Ammon's horn (tissue), 1 donor: ENCODE measurements at places on chromosomes 6 and 20.

DNA sequence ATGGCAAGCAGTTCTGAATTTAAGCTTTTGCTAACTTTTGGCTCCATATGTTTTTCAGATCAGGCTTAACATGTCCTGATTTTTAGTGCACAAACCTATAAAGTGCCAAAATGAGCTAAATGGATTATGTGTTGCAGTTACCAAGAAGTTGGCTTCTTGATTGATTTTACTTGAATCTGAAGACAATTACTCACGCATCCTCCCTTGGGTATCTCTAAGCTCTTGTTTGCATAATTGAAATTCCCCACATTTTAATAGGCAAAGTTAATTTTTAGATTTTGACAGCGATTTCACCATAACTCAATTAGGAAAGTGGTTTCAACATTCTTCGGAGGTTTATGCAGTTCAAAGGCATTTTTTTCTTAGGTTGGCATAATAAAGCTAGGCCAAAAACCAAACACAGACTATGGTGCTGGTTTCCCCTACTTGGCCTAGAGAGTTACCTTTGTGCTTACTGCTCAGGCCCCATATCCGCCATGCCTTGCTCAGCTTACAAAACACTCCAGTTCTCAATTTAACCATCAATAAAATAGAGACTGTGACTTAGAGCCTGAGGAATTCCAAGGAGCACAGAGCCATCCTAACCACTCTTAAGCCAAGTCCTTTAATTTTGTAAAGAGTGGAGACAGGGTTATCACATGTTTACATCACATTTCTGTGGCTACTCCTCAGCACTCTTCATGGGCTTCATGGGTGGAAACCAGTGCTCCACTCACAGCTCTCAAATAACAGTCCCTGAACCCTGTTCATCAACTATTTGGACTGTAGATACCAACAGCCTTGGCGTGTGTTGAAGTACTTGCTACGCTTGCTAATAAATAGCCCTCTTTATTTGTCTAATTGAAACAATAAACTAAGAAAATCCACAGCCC is 32.1 kb downstream of the LAMA4 start:
- DNase-seq, result no peak

DNA sequence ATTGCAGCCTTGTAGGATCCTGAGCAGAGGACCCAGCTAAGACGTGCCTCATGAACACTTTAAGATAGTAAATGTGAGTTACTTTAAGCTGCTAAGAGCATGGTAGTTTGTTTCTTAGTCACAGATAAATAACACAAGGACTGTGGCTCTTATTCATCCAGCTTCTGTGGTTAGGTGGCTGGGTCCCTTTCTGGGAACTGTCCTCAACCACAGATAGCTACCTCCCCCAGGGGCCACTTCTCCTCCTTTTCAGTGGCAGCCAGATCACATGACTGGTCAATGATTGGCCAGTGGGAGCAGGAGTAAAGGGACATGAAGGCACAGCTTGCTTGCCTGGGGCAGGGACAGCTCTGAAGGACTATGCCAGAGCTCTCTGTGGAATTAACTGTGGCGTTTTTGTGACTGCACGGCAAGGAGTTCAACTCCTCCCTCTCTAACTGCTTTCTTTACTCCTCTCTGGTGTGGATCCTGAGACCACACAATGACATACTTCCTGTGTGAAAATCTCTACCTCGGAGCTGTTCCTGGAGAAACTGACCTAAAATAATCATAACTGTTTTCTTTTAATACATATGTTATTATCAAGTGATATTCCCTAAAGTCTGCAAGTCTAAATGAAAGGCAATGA is 76.5 kb downstream of the NRN1 start:
- no peak for DNase-seq

DNA sequence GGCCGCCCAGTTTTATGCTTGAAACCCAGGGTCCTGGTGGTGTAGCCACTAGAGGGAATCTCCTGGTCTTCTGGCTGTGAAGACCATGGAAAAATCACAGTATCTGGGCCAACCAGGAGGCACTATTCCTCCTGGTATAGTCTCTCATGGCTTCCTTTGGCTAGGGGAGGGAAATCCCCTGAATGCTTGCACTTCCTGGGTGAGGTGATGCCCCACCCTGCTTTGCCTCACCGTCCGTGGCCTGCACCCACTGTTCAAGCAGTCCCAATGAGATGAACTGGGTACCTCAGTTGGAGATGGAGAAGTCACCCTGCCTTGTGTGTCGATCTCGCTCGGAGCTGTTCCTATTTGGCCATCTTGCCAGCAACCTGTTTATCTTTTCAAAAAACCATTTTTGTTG is 10.1 kb upstream of the ZNF337 start:
- DNase-seq, result no peak

- DNase-seq, result peak; percentile 87
Observed at GRCh38 chr6:11202513-11203305, 29.8 kb downstream of the NEDD9 start.

- DNase-seq, result no peak
Observed at GRCh38 chr6:6392214-6393068, 72.0 kb upstream of the F13A1 start.

GRCh38 chr6:161168281-161168891 is 105.5 kb downstream of the AGPAT4 start:
- DNase-seq, result peak; percentile 71

GRCh38 chr6:14690120-14691056 is 555.5 kb upstream of the JARID2 start:
- DNase-seq, result no peak

- no peak for DNase-seq
Observed at GRCh38 chr6:14697427-14697826, 548.4 kb upstream of the JARID2 start.

- no peak for DNase-seq
Observed at GRCh38 chr6:8277769-8278168, 157.6 kb downstream of the SLC35B3 start.

DNA sequence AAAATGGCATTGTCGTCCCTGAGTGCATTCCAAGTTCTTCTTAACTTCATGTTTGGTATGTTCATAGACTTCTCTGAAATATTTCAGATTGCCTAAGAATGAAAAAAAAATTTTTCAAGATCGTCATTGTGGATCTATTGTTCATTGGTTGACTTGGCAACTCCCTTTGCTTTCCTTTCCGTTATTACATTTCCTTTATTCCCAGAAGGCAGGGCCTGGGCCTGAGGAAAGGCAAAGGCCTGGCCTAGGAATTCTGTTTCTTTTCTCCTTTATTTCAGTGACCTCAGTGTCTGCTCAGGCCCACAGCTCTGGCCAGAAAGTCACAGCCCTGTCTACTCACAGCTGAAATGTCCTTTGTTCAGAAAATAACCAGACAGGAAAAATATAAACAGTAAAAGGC is 401.6 kb upstream of the PLCB4 start:
- DNase-seq, result no peak

GRCh38 chr6:159887146-159887545 is 3.6 kb upstream of the MAS1 start:
- no peak for DNase-seq

GRCh38 chr20:436476-436875 is 25.9 kb downstream of the TBC1D20 start:
- DNase-seq, result no peak

DNA sequence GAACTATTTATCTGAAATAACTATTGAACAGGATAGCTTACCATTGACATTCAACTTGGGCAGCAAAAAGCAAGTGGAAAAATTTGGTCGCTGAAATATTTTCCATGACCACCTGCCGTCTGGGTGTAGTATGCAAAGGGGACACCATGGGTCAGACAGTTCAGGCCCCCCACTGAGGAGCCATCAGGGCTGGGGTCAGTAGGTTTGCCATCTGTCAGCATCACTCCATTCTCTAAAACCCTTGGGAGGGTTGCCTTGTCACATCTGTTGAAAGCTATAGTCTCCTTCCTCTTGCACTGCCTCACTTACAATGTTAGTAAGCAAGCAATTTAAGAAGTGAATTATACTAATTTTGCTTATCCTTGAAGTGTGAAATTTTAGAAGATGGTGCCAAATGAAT is 44.9 kb downstream of the NRN1 start:
- DNase-seq, result no peak

DNA sequence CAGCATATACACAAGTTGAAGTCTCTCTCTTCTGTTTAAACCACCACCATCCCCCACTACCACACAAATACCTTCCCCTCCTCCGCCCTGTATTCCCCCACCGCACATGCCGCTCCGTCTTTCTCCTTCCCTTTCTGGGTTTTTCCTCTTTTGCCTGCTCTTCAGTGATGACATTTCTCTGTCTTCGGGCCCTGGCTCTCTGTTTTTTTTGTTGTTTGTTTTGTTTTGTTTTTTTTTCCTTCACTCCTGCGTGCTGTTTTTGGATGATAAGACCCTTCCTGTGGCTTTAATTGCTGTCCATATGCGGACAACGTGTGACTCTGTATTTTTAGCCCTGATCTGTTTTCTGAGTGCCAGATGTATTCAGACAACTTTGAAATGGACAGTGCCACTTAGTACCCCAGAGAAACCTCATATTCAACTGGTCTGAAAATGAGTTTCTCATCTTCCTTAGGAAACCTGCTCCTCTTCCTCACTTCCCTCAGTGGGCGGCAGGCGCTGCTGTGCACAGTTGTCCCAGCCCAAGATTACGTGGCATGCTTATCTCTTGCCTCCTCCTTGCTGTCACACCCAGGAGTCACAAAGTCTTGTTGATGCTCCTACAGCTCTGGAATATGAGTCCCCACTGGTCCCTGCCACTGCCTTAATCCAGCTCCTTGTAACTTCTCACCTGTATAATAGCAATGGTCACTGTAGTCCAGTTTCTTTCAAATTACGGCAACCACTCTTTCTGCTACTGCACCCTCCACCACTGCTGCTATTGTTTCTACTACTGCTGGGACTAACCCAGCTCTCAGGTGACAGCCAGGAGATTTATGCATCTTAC is 8.2 kb downstream of the PPP1R14C start:
- no peak for DNase-seq
